ENCODE measurements at places on chromosomes 2 and 18. TPM values are rescaled to one million over a fixed set of nuclear protein-coding genes. Genes with fewer than 3 reads are reported as not detected.

The RETSAT gene
- total RNA-seq: 44.6 TPM

The UGT1A4 gene
- not detected for total RNA-seq

The SCTR gene
- not detected for total RNA-seq

The AFF3 gene
- total RNA-seq: 0.32 TPM

The ADCYAP1 gene
- not detected for total RNA-seq

The RUFY4 gene
- not detected for total RNA-seq

The TCF23 gene
- total RNA-seq: under 0.01 TPM

The ANKRD36C gene
- total RNA-seq: 24.7 TPM

The RBM44 gene
- not detected for total RNA-seq

The FTCDNL1 gene
- total RNA-seq: not detected

The DSG3 gene
- not detected for total RNA-seq

The GRHL1 gene
- total RNA-seq: 0.16 TPM

The CFC1 gene
- total RNA-seq: not detected

The ZNF804A gene
- not detected for total RNA-seq

The LIMS3 gene
- 2.3 TPM for total RNA-seq

The ZBTB7C gene
- total RNA-seq: not detected

The FEV gene
- not detected for total RNA-seq

The CNRIP1 gene
- total RNA-seq: 24.1 TPM

The REG1B gene
- total RNA-seq: not detected

The FER1L5 gene
- under 0.01 TPM for total RNA-seq

The LIPG gene
- 32.9 TPM for total RNA-seq

The PLA2R1 gene
- total RNA-seq: 12.5 TPM

The UGT1A8 gene
- total RNA-seq: not detected

The CRYGA gene
- not detected for total RNA-seq

The ALKAL2 gene
- not detected for total RNA-seq

The POU3F3 gene
- not detected for total RNA-seq

Measured in cardiac atrium fibroblast (primary cell).